ENCODE measurements at places on chromosomes 6 and 20. TPM values are rescaled to one million over a fixed set of nuclear protein-coding genes. Genes with fewer than 3 reads are reported as not detected.

GRCh38 chr20:819680-820322 is 13.7 kb upstream of the FAM110A start:
- no peak for DNase-seq

- no peak for DNase-seq
Observed at GRCh38 chr20:10603378-10603777, 70.4 kb downstream of the JAG1 start.

Gene RSPO4
- not detected for total RNA-seq

DNA sequence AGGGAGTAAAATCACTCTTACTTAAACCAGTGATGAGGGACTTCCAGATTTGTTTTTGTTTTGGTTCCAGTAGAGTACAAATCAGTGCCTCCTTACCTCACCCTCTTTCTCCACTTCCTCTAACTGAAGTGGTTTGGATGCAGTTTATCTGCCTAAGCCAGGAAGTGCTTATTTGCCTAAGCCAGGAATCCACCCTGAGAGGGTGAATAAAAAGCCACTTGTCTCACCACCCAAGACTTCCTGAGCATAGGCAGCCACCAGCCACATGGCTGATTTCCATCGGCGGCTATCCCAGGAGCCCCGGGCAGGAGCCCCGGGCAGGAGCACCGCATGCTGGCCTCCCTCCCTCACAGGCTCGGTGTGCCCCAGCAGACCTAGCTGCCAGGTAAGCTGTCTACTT is 12.0 kb downstream of the LRP11 start:
- peak; percentile 36 for DNase-seq

DNA sequence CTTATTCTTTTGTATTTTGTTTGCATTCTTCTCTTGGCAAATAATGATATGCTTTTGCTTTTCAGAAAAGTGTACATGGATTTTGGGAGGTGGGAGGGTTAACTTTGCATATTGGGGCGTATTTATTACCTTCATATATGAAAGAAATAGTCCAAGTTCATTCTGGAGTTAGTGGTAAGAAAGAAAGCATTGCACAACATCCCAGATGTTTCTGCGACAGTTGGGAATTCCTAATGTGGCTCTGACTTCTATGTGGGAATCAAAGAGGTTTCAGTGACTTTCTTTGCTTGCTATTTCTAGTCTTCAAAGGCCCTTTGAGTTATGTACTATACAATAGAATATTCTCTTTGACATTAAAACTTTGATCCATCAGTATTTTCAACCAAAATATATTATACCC is 78.1 kb downstream of the MMUT start:
- no peak for DNase-seq

DNA sequence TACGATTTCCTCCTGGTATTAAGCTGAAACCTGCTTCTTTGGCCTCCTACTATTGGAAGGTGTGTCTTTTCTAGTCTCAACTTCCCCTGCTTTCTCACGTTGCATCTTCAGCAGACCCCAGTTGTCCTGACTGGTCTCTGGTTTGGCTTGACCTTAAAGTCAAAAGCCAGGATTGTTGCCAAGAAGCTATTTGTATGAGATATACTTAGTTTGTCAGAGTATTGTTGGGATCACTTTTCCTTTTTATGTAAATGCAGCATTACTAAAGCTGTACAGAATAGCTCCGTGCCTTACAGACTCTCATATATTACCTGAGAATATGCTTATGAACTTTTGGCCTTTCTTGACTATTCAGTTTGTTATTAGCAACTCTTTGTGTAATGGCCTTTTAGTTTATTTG is 61.1 kb downstream of the TSPYL4 start:
- DNase-seq: no peak

DNA sequence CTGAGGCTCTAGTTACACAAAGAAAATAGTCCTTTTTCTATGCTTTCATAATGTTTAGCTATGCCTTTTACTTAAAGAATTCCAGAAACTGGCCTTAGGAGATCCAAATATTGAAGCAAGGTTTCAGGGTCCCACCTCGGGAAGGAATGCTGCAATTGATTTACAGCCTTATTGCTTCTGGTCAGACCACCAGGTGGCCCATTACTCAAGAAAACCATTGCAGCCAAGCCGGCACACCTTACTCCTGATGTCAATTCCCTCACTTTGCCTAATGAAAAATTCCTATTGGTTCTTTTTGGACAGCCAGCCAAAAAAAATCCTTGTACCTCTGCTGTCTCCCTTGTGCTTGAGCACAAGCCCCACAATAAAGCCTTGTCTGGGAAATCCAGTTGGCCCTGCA is 173.9 kb downstream of the LMBRD1 start:
- DNase-seq: no peak

Gene NCOA7
- 53.1 TPM for total RNA-seq

DNA sequence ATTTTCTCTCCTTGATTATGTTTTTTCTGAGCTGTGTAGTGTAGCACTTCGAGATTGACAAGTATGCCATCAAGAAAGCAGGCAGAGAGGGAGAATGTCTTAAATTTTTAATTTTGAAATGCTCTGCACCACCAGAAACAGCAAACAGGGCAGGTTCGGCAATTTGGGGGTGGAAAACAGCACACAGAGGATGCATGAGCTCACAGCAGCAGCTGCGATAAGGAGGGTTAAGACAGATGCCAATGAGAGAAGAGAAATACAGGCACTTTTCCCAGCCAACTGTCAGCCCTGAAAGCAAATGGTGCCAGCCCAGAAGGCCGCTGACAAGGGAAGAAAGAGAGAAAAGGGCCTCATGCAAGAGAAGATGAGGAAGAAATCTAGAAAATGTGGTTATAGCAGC is 15.1 kb upstream of the SNRPB2 start:
- DNase-seq: no peak

Gene BHLHE23
- total RNA-seq: not detected

Gene CALHM6
- total RNA-seq: 10.3 TPM

DNA sequence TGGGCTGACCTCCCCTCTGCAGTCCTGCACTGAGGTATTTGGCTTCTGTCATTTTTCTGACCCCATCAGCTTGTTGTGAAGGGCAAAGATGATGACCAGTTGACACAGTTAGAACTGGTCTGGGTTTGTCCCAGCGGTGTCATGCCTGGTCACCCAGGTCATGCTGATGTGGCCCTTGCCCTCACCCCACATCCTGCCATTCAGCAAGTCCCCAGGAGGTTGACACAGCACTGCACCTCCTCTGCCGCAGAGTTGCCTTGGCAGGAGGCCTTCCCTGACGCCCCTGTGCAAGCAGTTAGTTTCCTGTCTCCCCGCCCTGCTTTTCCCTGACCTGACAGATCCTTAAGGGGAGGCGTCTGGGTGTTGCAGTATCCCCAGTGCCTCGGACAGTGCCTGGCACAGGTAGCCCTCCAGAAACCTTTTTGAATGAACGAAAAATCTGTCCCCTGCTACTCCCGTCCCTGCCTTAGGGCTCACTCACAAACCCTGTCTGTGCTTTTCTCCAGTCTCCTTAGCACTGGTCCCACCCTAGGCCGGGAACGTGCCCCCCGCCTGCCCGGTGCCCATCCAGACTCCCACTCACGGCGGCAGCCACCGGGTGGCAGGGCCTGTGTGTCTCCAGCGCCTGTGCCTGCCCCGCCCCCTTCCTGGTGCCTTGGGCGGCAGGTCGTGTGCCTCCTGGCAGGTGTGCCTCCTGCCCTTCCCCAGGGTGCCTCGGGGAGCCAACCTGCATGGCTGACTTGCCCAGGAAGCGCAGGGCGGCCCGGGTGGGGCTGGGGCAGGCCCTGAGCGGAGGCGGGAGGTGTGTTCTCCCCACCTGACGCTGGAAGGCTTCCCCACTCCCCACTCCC is 146.3 kb upstream of the RNF24 start:
- peak; percentile 27 for DNase-seq

Gene HLA-DRA
- 58.8 TPM for total RNA-seq

Gene GLP1R
- not detected for total RNA-seq

DNA sequence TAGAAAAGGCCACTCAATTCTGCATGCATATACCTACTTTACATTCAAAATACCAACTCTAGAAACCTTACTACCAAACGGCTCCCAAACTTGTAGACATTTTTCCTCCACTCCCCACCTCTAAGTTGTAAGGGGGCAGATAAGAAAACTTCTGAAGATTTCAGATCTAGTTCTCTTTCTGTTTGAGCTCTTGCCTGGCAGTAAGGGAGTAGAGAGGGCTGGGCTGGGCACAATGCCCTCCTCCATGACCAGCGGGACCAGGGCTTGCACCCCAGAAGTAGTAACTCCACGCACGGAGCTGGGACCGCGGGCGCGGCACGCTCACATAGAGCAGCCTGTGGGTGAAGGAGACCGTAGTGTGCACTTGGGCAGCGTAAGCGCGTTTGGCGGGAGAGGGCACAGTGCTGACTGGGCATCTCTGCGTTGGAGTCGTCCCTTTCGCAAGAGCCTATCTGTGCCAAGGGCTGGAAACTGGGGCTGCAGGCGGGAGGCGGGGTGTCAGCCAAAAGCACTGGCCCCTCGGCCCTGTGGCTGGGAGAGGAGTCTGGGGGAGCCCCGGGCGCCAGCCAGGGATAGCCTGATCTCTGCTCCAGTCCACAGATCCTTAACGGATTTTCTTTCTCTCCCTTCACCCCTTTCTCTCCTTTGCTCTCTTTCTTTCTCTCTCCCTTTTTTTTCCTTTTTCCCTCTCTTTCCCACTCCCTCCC is 32.4 kb downstream of the PHACTR1 start:
- DNase-seq: no peak
